ENCODE measurements at places on chromosomes 1 and 21.
A peak's percentile ranks its signal among the peaks of the same experiment; 100 is the strongest.

GRCh38 chr1:184254849-184255248, 132.0 kb upstream of the C1orf21 start:
- DNase-seq, result no peak

- DNase-seq, result no peak
Observed at GRCh38 chr1:227543283-227544066, 19.9 kb upstream of the ZNF678 start.

GRCh38 chr1:58754073-58754613, 29.7 kb downstream of the JUN start:
- no peak for DNase-seq

DNA sequence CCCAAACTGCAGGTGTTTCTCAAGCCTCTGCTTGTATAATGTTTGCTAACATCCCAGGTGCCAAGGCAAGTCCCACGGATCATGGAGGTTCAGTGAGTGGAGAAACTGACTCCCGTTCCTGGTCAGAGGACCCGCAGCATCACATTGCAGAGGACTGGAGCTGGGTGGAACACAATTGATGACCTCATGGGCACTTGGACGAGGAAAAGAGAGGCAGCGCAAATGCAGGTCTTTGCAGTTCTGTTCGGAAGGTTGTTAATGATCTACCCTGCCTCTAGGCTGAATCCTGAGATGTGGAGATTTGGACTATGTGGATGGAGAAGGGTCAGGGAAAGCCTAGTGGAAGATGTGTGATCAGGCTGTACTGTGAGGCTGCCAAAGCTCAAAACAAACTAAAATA, 192.9 kb downstream of the DUSP10 start:
- no peak for DNase-seq

- DNase-seq, result peak; percentile 47
Observed at GRCh38 chr1:201703621-201704438, 125.1 kb upstream of the IPO9 start.

- peak; percentile 83 for DNase-seq
Observed at GRCh38 chr1:41776891-41777441, 141.8 kb downstream of the HIVEP3 start.

DNA sequence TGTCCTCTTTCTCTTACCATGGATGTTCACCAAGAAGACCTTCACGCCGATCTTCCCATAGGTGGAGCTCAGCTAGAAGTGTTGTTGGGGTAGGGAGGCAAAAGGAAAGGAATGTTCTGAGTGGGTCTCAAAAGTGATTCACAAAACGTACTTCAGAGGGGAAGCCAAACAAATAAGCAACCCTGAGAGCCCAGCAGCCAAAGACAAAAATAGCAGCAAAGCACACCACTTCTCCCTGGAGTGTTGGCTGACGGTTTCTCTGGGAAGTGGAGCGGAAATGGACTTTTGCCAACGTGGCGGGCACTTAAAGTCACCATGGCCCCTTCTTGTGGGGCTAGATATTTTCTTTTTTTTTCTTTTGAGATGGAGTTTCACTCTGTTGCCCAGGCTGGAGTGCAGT, 23.1 kb downstream of the SLC26A9 start:
- peak; percentile 34 for DNase-seq

DNA sequence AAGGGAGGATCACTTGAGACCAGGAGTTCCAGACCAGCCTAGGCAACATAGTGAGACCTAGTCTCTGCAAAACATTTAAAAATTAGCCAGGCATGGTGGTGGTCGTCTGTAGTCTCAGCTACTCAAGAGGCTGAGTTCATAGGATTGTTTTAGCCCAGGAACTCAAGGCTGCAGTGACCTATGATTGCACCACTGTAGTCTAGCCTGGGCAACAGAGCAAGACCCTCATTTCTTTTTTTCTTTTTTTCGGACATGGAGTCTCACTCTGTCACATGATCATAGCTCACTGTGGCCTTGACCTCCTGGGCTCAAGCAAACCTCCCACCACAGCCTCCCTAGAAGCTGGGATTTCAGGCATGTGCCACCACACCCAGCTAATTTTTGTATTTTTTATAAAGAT, 31.9 kb upstream of the RCC2 start:
- DNase-seq, result no peak

DNA sequence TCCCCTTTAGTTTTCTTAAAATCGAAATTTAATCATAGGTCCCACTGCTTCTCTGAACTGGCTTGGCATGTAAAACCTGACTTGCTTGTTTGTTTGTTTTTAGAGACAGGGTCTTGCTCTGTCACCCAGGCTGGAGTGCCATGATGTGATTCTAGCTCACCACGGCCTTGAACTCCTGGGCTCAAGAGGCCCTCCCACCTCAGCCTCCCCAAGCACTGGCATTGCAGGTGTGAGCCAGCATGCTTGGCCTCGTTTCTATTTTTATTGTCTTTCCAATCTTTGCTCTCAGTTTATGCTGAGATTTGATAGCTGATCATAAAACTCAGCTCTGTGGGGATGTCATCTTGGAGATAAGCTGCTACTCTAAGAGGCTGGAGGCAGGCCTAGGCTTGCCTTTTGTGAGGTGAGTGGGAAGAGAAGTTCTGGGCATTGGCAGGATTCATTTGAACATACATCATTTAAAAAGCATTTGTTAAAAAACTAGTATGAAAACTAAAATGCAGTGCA, 51.5 kb upstream of the GCLM start:
- no peak for DNase-seq

DNA sequence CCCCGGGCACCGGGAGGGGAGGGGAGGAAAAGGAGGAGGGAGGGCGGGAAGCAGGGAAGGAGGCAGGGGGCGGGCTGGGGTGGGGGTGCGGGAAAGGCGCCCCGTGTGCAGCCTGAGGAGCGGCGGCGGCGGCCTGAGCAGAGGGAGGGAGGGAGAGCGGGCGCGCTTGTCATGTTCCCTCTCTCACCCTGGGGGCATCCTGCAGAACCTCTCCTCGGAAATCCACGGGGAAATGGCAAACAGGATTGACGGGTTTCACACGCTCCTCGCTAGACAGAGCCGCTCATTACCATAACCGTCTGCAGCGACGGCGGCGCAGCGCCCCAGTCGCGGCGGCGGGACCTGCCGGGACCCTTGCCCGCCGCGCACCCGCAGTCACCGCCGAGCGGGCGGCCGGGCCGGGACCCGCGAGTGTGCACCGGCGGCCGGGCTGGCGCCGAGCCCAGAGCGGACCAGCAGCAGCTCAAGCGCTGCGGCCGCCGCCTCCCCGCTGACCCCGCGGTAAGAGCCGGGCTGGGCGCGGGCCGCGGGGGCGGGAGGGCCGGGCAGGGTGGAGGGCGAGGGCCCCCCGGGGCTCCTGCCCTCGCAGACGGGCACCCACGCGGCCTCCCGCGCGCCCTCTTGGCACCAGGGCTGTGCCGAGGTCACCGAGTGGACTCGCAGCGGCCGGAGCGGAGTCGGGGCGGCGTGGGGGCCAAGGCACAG, at the start of gene SERTAD4:
SERTAD4 (plus strand) TSS at position 286 of the 705 bp plus-strand sequence. CDS start 5,165 bp downstream, outside the sequence.
- DNase-seq, result no peak
